ENCODE measurements at places on chromosomes 3 and 15. TPM values are rescaled to one million over a fixed set of nuclear protein-coding genes. Genes with fewer than 3 reads are reported as not detected.

DNA sequence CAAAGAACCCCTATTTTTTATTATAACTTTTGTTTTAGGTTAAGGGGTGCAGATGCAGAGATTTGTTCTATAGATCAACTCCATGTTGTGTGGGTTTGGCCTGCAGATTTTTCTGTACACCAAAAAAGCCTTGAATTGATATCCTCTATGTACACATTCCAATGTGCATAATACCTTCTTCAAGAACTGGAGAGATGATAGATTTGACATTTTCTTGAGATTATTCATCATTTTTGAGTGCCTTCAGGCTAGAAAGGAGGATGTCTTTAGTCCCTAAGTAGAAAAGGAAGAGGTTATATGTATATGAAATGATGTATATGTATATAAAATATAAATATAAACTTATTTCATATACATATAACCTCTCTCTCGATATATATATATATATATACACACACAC lies 1190.0 kb upstream of the ALCAM start:
- no peak for DNase-seq

DNA sequence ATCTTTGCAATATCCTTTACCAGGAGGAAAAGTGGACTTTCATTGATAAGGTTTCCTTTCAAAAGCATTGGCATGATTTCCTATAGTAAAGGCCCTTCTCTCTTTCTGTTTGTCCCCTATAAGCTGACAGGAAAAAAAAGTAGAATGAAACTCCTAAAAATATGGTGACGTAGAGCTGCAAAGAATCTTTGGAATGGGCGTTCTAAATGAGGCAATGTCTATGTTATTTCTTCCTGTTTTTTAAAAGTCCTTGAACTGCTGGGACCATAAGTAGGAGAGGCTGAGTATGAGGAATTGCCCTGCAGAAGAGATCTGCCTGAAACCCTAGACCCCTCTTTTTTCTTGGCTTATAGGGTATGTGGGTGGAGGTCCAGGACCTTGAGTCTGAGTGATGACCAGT lies 17.2 kb downstream of the ST3GAL6 start:
- no peak for DNase-seq

- DNase-seq = no peak
Observed at GRCh38 chr3:95826419-95826818, 988.0 kb upstream of the EPHA6 start.

DNA sequence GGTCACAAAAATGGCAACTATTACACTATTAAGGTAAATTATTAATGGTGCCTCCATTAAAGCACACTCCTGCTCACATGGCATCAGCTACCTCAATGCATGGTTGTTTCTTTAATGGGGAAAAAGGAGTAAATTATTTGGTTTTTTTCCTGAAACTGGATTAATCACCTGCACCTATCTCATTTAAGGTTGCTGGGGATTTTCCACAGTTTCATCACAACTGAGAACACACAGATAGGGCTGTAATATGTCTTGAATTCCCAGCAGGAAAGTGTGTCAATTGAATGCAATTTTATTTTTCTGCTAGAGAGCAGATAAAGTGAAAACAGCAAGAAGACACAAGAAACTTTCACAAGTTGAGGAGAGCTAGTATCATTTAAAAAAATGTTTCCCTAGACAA lies 36.4 kb downstream of the RFTN1 start:
- DNase-seq = no peak

DNA sequence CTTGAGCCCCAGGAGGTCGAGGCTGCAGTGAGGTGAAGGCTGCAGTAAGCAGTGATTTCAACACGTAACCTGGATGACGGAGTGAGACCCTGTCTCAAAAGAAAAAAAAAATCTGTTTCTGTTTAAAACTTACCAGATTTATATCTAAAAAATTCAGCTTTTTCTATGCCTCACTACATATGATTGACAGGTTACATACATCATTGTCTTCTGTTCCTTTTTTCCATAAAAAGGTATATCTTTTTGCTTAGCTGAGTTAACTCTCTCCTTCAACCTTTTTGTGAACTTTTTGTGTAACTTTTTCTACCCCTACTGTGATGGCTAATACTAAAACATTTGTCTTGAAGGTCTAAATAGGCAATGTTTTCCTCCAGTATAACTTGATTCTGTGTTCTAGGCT lies 38.6 kb upstream of the SETD2 start:
- DNase-seq = no peak

- DNase-seq = peak; percentile 52
Observed at GRCh38 chr15:58472821-58473581, 41.2 kb downstream of the LIPC start.

DNA sequence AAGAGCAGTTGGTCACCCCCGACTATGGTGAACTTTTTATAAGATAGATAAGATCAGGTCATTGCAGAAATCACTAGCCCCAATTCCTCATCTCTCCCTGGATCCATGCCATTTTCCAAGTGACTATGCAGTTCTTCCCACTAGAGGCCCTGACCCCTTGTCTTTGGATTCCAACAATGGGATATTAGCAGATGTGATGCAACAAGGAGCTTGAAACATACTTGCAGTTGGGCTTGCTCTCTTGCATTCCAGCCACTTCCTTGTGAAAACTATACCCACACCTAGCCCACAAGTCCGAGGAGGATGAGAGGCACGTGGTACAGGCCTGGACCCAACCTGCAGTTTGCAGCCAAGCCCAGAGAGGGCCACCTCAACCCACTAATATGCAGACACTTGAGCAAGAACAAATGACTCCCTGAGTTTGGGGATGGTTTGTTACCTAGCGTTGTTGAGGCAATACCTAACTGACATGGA lies 60.6 kb downstream of the SUCLG2 start:
- no peak for DNase-seq

- no peak for DNase-seq
Observed at GRCh38 chr3:63980830-63981498, 42.3 kb downstream of the PSMD6 start.

DNA sequence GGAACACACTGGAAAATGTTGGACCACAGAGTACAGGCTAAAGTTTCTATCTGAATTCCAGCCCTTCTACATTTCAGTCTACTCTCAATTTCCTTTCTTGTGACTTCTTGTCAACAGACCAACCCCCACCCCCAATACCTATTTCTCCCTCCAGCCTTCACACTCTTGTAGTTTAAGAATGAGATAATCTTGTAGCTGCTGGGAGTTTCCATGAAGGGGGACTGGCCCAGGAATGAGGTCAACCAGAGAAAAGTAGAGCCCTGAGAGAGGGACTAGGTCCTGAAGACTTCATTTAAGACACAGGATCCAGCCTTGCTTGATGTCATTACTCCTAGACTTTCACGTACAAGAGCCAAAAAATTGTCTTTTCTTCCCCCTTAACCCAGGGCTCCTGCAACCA lies 29.5 kb upstream of the FAM107A start:
- DNase-seq = no peak

DNA sequence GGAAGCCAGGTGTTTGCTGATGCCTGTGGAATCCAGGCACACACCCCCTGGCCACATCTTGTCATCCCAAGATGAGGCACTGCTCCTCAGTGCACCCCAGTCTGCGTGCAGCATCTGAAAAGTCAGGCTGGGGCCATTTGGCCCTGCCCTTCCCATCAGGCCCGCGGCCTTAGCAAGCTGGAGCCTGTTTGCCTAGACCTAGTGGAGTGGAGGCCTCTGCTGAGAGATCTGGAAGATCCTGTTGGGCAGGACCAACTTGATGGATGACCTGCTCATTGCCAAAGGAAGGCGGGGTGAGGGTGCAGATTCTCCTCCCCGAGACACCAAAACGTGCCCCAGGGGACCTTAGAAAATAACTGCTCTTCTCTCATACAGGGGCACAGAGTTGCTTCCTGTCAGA lies 220.2 kb downstream of the SHQ1 start:
- no peak for DNase-seq

DNA sequence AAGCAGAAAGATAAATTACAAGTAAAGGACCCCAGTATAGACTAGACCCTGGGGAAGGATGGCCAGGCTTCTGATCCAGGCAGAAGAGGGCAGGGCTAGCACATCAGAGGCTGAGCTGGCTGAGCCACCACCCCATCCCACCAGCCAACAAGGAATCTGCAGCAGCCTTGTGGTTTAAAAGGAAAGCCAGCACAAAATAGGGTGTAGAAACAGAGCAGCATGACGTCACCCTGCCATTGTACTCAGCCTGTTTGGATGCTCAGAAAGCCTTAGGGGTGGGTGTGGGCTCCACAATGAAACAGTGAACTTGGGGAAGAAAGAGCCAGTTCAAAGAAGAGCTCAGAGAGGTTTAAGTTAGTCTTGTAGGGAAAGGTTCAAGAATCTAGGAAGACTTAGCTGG lies 28.2 kb downstream of the DUOX1 start:
- DNase-seq = no peak

DNA sequence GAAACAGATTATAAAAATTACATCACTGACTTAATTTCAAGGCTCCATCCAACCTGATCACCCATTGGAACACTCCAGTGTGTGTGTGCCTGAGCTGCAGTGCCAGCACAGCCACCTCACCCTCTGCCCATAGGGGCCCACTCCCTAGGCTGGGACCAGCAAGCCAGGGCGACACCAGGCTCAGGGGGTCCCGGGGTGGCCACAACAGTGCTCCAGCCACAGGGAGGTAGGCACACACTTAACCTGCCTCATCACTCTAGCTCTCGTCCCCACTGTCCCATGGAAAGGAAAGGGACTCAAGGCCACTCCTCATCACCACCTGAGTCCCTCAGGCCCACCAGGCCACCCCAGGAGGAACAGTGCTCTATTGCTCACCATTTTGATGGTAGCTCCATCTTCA lies 24.9 kb downstream of the ZXDC start:
- no peak for DNase-seq

DNA sequence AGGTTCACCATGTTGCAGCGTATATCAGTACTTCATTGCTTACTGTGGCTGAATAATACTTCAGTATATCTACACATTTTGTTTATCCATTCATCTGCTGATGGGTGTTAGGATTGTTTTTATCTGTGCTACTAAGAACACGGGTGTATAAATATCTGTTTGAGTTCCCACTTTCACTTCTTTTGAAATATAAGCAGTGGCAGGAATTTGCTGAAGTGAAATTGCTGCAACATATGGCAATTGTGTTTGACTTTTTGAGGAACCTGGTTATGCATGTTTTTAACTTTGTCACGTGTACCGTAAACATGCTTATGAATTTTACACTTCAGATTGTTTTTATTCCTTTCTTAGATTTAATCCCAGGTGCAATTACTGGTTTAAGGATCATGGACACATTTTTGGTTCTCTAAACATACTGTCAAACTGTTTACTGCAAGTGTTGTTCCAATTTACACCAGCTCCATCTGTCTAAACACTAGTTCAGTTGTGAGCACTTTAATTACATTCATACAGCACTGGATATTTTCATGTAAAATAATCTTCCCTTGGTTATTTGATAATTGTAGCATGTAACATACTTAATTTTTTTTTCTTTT lies 23.1 kb downstream of the TRAK1 start:
- no peak for DNase-seq

DNA sequence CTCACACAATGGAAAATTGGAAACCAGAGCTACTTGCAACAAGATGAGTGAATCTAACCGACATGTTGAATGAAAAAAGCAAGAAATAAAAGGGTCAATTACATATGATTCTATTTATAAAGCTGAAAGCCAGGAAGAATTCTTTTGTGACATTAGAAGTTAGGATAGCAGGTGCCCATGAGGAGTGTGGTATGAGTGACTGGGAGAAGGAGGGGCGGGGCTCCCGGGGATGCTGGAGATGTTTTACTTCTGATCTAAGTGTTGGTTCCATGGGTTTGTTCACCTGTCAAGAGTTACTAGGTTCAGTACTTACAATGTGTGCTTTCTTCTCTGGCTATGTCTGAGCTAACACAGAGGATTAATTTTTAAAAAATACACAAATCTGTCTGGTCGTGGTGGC lies 60.8 kb downstream of the NSMCE3 start:
- no peak for DNase-seq

GRCh38 chr3:75015280-75015679 lies 400.8 kb upstream of the CNTN3 start:
- no peak for DNase-seq

DNA sequence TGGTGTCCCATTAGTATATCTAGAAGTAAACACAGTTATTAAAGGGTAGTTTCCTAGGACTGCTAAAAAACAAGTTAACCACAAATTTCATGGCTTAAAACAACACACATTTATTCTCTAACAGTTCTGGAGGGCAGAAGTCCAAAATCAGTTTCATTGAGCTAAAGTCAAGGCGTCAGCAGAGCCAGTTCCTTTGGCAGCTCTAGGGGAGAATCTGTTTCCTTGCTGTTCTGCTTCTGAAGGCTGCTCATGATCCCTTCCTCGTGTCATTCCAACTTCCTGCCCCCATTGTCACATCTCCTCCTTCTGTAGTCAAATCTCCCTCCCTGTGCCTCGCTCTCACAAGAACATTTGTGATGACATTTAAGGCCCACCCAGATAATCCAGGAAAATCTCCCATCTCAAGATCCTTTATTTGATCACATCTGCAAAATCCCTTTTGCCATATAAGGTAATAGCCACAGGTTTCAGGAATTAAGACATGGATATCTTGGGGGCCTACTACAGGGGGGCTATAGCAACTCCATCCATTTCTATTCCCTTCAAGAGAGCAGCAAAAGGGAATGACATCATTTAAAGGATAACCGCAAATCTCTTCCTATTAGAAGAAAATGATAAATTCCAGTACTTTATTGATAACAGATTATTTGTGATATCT lies 50.1 kb downstream of the GPR176 start:
- DNase-seq = no peak

DNA sequence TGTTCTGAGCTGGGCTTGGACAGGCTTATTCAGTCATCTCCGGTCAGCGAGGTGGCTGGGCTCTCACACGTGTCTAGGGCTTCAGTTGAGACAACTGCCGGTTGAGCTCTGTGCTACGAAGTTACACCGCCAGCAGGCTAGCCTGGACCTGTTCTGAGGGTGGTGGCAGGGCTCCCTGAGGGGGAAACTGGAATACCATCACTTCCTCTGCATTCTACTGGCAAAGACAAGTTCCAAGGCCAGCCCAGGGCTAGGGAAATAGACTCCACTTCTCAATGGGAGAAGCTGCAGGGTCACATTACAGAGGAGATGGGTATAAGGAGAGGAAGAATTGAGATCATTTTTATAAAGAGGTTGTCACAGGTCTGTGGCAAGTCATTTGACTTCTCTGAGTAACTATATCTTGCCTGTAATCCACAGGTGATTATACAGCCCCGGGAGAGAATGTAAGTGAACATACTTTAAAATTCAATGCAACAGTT lies 106.8 kb upstream of the IL12A start:
- no peak for DNase-seq

The SH2D7 gene
- total RNA-seq = not detected

The NR2E3 gene
- total RNA-seq = not detected

The IQCF6 gene
- not detected for total RNA-seq

The SLC22A13 gene
- total RNA-seq = 0.44 TPM

The GABRR3 gene
- not detected for total RNA-seq

Data from CD4-positive, alpha-beta memory T cell (primary cell).